ENCODE measurements at places on chromosomes 11 and 22.

- DNase-seq: no peak
These were observed 756 bp downstream of the CLNS1A start for GRCh38 chr11:77636731-77637344.

- DNase-seq: no peak
These were observed 1120.7 kb downstream of the LRRC4C start for GRCh38 chr11:40338739-40339138.

DNA sequence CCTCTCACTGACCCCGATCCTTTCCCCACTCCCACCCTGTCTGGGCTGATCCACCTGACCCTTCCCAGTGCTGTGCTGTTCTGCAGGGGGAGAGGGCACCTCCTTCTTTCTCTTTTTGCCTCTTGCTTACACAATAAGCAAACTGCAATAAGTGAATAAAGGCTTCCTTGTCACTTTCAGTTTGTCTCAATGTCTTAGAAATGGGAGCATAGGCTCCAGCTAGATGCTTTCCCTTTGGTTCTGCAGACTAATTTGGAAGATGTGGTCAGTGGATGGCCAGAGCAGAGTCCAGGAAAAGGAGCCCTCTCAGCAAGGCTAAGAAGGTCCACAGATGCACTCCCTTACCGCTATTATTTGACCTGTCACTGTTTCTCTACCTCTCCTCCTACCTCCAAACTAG is 9.4 kb downstream of the OR8B12 start:
- DNase-seq: no peak

- no peak for DNase-seq
These were observed 5.4 kb upstream of the TXN2 start for GRCh38 chr22:36486619-36487384.

GRCh38 chr22:36201630-36202319 is at the start of gene APOL4:
Gene APOL4, minus strand, starts transcription at chr22:36201809. Its CDS starts 75 bp downstream, at chr22:36201734.
- peak; percentile 82 for DNase-seq

- peak; percentile 41 for DNase-seq
These were observed 1327.0 kb downstream of the BRD1 start for GRCh38 chr22:48500471-48501230.

GRCh38 chr11:2810411-2811205 is 75.0 kb downstream of the CDKN1C start:
- DNase-seq: peak; percentile 25

GRCh38 chr11:76152086-76152681 is 54.1 kb downstream of the WNT11 start:
- DNase-seq: peak; percentile 91

- DNase-seq: no peak
These were observed 11.9 kb upstream of the PPP2R1B start for GRCh38 chr11:111778047-111778558.

DNA sequence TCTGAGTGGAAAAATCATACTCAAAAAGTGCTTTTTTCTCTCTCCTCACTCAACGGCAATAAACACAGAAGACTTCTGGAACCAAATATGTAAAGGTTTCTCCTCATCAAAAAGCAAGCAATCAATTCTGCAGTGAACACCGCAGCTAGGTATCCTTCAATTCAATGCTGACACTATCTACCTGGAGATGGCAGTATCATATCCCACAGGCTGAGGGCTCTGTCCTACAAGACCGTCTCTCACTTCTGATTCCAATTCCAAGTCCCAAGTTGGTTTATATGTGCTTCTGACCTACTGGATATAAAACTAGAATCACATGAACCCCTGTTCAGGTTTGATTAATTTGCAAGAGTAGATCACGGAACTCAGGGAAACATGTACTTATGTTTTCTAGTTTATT is 59.7 kb upstream of the LUZP2 start:
- no peak for DNase-seq

DNA sequence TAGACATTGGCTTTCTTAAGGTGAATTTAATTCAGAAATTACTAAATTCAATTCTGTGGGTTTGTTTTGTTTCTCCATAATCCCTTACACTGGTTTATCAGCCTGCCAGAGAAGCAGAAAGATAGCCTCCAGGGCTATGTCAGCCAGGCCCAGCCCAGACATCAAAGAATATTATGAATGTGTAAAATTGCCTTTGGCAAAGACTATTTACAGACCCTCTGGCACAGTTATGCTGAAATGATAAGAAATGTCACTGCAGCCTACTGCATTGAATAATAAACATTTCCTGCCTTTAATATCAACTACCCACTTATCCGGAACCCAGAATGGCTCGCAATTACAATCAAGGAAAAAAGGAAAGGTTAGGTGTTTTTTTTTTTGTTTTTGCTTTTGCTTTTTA is 562.5 kb upstream of the LRRC4C start:
- DNase-seq: no peak

- no peak for DNase-seq
These were observed 1.4 kb downstream of the FLRT1 start for GRCh38 chr11:64037027-64037634.

DNA sequence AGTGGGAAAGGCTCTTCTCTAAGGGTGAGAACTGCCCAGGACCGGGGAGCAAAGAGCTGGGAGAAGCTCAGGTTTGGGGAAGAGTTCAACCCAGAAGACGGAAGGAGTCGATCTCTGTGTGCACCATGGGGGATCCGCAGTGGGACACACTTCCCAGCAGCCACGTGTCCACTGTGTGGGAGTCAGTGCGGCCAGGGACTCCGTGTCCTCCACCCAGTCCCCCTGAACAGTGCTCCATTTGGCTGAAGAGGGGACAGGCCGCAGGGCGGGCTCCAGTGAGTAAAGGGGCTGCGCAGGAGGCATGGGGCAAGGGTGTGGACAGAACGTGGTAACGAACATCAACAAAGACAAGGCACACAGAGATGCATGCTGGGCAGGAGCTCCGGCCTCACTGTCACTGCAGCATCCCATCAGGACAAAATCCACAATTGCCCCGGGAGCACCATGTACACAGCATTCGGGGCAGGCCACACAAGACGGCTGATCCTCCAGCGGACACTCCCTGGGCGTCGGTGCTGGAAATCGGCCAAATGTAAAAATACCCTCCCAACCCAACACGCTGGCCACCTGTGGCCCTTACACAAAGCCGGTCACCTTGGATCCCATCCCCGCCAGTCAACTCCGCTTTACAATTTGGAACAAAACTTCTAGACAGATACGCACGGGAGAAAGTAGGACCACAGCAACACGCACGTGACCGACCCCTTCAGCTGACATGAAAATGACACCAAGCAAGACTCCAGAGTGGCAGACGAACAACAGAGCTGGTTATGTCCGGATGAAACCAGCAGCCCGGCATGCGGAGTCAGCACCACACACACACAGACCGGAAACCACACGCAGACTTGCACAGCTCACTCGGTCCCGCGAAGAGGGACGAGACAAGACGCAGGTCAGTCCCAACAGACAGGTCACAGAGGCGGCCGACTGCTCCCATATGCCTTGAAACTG is 366.8 kb downstream of the SHANK2 start:
- no peak for DNase-seq

GRCh38 chr11:19444231-19444630 is 203.5 kb upstream of the E2F8 start:
- no peak for DNase-seq

DNA sequence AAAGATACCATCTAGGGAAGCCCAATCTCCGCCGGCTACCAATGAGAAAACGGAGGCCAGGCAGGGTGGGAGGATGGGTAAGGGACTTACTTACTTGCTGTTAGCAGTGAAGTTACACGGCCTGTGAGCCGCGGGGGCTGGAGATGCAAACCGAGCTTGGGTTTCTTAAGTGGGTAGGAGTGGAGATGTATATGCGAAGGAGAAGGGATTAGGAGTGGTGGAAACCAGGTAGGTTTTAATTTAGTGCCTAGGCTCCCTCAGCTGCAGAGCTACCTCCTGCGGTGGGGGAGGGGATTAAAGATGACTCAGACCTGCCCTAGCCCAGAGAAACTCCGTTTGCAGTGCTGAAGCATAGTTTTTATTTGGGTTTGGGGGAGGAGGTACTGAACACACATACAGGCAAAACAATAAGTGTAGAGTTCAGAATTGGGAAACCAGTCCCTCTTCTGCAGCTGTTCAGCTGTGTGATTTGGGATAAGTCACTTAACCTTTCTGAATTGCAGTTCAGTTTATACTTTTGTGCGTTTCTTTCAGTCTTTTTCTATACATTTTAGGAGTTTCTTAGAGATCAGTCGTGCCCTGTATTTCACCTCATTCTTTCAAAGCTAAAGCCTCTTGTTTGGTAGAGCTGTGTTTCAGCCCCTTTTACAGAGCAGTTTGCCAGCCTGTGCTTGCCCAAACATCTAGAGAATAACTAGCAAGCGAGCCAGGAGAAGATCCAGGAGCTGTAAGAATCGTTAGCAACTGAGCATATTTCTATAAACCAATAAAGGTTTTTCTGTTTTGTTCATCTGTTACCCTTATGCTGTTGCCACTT is 596 bp upstream of the TNRC6B start:
- DNase-seq: no peak

GRCh38 chr11:34680918-34681586 is 60.2 kb downstream of the EHF start:
- DNase-seq: no peak

DNA sequence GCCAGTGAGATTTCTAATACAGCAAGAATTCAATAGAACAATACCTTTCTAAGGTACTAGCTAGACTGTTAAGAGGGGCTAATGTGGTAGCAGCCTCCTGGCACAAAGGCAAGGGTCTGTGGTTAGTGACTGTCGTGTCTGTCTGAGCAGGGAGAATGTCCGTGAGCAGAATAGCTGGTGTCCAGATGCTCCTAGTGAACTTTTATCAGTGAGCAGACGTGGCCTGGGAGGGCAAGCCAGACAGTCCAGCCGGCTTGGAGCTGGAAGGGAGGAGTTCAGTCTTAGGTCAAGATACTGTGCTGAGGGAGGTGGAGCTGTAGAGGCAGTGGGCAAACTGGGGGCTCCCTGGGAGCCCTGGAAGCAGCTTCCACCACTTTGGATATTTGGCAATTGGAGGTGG is 138.6 kb downstream of the TEAD1 start:
- no peak for DNase-seq

- peak; percentile 96 for DNase-seq
These were observed at the start of gene PEX26 for GRCh38 chr22:18077639-18078328. Gene PEX26, plus strand, starts transcription at chr22:18077990. Its CDS starts 387 bp downstream, at chr22:18078377.

All from lower lobe of right lung (tissue), 2 donors.